HS-5 (cell line): ENCODE measurements at places on chromosomes 1 and 21.
A peak's percentile ranks its signal among the peaks of the same experiment; 100 is the strongest.

DNA sequence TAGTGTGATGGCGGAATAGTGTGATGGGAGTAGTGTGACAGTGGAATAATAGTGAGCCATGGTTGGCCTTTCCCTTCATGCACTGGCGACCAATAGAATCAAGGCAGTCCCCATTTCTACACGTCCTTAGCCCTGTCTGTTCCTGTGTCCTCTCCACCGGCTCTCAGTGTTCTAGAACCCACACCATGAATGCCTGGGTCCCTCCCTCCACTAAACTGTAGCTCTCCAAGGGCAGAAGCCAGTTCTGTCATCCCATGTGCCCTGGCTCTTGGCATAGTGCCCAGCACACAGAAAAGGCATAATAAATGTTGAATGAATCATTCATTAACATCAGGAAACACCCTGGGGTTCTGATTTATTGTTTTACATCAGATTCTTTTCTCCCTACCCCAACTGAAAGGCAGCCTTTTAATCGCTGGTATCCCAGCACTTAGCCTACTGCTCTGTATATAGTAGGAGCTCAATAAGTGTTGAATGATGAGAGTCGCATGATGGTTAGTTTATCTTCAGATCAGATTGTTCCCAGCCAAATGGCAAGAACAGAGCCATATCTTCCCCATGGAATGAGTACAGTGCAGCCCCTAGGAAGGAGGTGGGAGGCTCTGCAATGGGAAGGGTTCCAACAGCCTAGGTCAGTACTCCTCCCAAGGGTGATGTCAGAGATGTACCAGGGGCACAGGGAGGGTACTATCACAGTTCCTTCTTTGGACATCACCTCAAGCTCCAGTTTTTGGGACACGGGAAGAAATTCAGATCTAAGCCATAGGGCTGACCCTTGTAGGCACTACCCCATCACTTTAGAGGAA is 325.7 kb downstream of the HHAT start:
- DNase-seq, result no peak

DNA sequence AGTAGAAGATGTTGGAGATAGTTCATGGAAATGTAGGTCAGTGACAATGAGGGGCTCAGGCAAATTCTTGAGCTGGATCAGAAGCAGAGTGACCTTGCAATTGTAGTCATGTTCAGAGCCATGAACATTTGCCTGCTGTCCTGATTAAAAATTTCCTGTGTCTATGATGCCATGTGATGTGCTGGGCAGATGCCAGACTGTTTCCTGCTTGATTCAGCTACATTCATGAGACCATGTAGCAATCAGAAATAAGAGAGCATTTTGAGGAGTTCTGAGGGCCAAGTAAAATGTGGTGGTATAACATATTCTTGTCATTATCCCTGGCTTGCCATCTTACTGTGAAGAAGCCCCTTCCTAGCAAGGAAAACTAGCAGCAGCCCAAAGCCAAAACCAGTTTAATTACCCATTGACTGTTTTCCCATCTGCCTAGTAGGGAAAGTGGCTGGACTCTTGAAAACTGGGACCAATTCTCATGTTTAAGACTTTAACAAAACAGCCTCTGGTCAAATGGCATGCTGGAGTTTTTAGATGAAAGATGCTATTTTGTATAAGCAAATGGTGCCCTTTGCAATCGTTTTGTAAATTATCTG is 118.3 kb downstream of the NOS1AP start:
- no peak for DNase-seq

DNA sequence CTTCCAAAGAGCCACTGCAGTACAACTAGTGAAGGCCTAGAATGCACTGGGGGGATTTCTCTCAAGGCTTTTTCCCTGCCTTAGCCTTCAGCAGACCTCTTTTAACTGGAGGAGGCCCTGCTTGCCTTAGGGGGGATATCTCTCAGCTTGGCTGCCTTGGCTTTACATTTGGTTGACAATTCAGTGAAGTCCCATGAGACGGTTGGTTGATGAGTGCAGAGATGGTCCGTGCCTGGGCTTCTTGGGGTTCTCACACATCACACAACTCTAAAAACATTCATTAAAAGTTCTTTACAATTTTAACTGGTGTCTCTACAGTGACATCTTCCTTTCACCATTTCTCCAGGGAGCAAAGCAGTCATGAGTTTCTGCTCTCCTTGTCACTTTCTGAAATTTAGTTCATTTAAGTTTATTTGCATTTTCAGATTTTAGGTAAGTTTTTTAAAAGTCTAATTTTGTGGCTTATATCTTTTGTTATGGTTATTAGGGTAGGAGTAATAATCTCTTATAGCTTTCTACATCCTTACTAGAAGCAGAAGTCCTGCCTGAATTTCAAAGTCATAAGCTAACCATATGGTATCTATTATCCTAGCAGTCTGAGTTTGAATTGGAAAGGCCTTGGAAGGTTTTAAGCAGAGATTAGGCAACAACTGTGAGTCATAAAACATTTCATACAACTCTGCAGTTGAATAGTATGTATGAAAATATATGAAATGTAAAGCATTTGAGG is 487.6 kb downstream of the DPYD start:
- peak; percentile 82 for DNase-seq

DNA sequence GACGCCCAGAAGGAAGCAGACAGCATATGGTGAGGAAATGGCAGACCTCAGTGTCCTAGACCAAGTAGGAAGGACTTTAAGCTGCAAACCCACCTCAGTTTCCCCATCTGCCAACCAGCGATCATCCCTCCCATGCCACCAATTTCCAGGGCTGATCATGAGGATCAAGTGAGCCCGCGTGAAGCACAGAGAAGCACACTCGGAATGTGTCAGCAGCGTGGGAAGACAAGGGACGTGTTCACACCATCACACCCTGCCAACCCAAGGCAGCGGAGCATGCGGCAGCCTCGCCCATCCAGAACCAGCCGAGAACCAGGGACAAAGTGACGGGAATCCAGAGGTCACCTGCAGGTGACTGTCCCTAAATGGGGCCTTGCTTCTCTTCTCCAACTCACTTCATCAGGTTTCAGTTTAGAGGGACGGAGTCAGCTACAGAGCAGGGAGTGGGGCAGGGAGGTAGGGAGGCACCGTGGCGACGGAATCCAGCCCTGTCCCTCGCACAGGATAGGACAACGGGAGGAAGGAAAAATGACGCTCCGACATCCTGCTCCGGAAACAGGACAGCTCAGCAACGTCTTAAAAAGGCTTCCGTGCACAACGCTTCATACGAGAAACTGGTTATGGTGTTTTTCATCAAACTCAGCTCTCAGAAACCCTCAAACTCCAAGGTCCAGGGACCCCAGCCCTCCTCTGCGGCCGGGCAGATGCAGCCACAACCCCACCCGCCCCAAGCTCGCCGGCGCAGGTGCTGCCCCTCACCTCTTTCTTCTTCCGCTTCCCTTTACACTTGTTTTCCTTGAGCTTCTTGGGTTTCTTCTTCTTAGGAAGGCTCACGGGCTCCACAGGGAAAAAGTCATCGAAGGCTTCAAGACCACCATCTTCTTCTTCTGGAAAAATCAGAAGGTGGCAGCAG is 12.5 kb downstream of the CHD5 start:
- DNase-seq, result no peak

DNA sequence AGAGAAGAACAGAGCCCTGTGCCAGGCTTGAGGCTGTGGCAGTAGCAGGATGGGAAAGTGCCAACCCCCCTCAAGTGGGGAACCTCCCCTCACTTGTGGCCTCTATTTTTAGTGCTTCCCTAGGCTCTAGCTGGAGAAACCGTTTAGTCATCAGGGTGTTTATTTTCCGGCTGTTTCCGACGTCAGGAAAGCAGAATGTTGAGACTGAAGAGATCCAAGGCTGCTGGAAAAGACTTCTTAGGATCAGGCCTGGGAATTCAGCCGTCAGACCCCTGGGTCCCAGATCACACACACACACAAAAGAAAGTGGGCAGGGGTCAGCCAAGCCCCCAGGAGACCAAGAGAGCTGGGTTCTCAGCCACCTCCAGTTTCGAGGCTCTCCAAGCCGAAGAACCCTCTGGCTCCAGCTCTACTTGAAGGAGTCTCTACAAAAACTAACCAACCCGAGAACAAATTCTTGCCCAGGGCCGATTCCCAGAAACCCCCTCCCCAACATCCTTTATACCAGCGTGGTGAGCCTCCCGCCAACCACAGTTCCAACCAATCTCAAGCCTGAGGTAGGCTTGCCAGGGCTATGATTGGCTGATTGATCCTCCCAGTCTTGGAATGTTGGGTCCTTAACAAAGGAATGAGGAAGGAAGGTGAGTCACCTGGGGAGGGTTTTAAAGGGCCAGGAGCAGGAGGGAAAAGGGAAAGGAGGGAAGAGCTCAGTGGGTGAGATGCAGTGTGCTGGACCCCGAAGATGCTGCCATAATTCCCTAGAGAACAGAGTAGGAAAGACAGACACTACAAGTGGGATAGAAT is 2.5 kb upstream of the MEF2D start:
- peak; percentile 93 for DNase-seq

GRCh38 chr1:244297087-244297486 is 154.6 kb downstream of the ADSS2 start:
- no peak for DNase-seq

DNA sequence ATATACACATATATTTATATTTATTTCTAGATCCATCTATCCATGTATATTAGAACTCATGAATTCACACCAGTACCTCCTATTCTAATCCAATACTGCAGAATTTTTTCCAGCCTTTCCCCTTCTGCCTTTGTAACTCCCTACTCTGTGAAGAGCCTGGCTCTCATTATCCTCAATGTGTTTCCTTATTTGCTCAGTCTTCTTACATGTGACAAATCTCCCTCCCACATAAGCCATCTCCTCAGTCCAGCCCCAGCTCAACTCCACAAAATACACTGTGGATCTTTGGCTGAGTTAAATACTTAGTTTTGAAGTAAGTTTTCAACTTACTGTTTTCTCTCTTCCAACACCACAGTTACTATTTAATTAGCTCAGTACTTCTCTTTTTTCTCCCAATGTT is 45.7 kb downstream of the ATP5PO start:
- no peak for DNase-seq
